ENCODE measurements at places on chromosomes 12 and 14. TPM values are rescaled to one million over a fixed set of nuclear protein-coding genes. Genes with fewer than 3 reads are reported as not detected.
A peak's percentile ranks its signal among the peaks of the same experiment; 100 is the strongest.

DNA sequence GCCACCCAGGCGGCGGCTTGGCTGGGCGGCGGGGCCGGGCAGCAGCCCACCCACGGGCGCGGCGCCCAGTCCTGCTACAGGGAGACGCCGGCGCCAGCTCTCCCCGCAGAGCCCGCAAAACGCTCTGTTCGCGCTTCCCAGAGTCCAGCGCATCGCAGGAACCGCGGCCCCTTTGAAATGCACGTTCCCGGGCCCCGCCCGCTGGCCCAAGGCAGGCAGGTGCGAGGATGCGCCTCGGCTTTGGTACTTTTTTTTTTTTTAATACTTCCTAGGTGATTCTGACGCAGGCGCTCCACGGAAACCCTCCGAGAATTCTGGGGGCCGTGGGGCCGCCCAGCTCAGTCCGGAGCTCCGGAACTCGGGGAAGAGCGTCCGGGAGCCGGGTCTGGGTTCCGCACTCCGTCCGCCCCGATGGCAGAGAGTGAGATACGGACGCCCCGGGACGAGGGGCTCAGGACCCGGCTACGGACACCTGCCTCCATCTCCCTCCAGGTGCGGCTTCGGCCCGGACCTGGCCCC lies 483 bp downstream of the POC1B start:
- peak; percentile 59 for DNase-seq

DNA sequence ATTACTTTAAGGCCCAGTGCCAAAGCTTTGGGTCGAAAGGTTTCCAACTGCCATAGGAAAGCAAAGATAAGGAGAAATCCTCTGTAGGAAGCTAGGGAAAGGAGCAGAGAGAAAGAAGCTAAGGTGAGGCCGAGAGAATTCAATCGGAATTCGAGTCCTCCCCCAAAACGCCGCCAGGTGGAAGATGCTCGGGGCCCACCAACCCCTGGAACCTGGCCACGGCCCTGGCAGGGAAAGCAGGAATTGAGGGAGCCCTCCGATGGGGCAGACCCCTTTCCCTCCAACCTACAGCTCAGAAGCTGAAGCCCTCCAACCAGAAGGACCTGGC lies 498 bp downstream of the GMFB start:
- DNase-seq, result no peak

DNA sequence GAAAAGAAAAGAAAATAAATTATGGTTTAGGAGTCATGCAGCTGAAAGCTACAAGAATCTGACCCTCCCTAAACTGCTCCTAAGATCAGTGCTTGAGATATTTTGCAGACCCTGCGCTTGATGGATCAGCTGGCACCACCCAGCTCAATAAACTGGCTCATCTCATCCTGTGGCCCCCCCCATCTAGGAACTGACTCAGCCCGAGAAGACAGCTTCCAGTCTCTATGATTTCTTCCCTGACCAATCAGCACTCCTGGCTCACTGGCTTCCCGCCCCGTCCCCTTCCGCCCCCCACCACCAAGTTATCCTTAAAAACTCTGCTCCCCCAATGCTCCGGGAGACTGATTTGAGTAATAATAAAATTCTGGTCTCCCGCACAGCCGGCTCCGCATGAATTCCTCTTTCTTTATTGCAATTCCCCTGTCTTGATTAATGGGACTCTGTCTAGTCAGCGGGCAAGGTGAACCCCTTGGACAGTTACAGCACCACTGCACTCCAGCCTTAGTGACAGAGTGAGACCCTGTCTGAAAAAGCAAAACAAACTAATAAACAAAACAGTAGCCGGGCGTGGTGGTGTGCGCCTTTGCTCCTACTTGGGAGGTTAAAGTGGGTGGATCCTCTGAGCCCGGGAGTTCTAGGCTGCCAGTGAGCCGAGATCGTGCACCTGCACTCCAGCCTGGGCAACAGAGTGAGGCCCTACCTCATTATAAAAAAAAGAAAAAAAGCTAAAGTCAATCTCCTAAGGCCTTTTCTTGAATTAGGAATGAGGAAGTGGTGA lies 24.5 kb upstream of the SPTLC2 start:
- DNase-seq, result no peak

- DNase-seq, result no peak
Observed at GRCh38 chr14:40197344-40197743, 765.1 kb upstream of the FBXO33 start.

The TAS2R43 gene
- total RNA-seq, result 1.1 TPM

DNA sequence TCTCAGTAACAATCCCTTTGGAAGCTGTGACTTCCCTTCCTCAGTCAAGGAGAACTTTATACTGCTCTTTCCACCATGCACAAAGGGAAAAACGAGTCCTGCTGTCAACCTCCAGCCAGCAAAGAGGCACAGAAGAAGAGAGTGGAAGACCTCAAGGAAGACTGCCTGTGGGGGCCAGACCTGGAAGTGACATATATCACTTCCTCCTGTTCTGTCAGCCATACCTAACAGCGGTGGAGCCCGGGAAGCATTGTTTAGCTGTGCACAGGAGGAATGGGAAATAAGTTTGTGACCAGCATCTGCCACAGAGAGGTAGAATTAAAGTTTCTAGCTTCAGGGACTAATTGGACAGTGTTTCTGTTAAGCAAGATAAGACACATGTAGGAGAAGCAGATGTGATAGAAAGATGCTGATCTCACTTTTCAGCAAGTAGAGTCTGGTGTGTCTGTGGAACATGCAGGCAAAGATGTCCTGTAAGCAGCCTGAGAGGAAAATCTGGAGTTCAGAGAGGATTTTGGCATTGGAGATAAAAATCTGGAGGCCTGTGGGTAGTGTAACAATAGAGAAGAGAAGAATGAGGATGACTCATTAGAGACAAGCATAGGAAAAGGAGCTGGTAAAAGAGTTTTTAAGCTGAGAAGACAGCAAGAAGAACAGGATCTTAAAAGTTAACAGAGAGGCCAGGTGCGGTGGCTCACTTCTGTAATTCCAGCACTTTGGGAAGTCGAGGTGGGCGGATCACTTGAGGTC lies 141.6 kb upstream of the CPSF6 start:
- no peak for DNase-seq

Data from activated CD8-positive, alpha-beta T cell treated with anti-CD3 and anti-CD28 coated beads, Interleukin-2, amount 10 ng/mL, durations not matched to agents 7 days and 5 days (primary cell).